KG1 (cell line): ENCODE measurements at places on chromosomes 2 and 18.

DNA sequence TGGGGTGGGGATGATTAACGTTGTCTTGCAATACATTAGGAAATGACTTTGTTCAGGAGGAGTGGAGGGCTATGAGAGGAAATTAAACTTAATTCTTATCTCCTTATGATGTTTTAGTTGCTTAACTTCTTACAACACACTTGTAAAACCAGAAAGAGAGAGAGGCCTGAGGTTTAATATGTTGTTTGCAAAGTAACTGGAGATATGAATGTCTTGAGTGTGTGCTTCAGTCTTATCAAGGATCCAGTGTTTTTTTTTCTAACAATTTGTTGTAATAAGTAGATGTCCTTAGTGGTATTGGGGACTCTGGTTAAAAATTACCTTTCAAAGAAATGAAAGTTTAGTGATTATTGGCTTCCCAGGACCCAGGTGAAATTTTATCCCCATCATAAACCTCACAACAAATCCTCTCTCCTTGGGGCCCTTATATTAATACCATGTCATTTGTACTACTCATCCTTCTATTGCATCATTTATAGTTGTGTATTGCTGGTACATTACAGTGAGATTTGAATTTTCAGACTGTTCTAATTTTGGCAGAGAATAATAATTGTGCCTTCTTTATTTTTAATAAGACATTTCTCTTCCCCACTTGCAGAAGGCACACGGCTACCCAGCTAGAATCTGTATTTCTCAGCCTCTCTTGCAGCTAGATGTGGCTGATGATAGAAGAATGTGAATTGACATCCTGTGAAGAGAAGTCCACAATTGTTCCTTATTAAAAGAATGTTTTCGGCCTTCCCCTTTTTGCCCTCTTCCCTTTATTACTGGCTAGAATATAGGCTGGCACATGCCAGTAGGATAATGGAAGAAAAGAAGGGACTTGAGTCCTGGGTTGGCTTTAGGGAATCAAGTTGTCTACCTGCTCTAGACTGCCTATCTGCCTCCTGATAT is 91.9 kb upstream of the CXCR4 start:
- DNase-seq: no peak

DNA sequence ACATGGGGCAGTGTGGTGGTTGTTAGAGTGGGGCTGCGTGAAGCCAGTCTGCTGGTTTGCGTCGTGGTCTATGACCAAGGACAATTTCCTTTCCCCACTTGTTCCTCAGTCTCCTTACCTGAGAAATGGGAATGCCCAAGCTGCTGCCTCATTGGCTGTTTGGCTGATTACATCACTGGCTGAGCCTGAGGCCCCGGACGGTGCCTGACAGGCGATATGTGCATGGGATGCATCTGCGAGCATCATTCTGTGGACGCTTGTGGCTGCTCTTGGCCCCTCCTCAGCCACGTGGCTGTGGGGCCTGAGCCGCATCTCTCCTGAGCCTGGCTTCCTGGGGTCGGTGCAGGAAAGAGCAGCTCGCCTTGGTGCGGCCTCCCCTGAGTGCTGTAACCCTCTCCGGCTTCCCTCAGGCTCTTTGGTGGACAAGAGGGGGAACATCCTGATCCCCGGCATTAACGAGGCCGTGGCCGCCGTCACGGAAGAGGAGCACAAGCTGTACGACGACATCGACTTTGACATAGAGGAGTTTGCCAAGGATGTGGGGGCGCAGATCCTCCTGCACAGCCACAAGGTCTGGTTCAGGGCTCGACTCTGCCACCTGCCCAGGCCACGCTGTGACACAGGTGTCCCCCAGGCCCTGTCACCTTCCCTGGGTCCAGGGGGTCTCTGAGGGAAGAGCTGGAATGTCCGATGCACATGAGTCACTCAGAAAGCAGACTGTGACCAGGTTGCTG is 17.2 kb downstream of the CNDP2 start:
- DNase-seq: no peak

GRCh38 chr2:145592361-145592760 is 1072.4 kb upstream of the ZEB2 start:
- DNase-seq: no peak

DNA sequence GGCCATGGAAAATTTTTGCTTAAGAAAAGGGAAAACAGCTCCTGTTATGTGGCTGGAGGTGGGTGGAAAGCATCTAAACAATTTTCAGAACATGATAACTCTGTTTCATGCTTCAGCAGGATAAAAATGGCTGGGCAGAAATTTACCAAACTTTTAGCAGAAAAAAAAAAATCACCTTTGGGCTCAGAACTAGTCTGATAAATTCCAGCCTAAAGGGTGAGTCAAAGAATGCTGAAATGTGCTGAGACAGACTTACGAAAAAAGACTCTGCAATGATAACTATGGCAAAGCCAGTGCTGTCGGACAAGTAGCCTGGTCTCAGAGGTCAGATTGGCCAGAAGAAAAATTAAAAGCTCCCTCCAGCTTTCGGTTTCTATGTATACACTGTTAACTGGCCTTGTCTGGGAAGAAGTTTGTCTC is 123.6 kb downstream of the LRATD1 start:
- DNase-seq: no peak

- no peak for DNase-seq
Measured at GRCh38 chr2:109318150-109318948, 189.3 kb downstream of the SH3RF3 start.

- no peak for DNase-seq
Measured at GRCh38 chr2:240556553-240557100, 1.2 kb downstream of the ANKMY1 start.

DNA sequence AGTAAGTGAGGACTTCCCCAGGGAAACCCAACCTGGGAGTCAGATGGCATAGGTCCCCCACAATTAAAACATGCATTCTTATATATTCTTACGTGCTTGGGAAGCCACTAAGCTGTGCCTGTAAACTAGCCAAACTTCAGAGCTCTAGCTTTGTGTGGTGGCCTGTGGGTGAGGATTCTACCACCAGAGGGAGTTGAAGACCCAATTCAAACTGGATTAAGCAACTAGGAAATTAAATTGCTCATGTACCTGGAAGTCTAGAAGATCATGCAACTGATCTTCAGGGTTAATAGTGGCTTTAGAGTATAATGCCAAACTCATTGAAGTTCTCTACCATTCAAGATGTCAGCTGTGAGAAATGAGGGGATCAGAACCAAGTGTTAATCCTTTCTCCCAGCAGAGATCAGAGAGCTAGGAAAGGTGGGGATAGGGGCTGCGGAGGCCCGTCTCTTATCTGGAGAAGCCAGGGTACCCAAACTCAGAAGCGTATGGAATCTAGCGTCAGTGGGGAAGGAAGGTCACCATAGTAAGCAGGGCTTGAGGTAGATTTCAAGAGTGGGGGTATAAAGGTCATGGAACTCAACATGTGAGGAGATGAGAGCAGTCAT is 53.2 kb upstream of the CCDC85A start:
- DNase-seq: no peak

DNA sequence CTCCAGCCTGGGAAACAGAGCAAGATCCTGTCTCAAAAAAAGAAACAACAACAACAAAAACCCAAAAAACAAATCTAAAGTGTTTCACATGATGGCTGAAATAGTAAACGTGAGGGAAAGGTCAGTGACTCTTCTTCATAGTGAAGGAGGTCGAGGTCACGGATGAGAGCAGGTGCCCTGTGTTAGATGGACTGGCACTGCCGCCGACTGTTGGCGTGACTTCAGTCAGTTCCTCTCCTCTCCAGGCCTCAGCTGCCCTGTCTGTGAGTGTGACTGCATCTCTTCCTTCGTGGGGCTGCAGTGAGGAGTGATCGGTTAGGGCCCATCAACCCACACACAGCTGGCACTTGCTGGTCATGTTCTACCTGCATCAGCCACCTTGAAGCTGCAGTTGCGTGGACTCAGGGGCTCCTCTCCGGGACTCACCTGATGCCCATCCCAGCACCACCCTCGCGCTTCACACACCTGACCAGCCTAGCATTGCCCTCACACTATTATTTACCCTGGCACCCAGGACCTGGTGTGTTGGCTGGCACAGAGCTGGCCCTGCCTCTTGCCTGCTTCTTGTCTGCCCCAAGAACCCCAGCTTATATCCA is 30.1 kb upstream of the TMEM87B start:
- DNase-seq: no peak

DNA sequence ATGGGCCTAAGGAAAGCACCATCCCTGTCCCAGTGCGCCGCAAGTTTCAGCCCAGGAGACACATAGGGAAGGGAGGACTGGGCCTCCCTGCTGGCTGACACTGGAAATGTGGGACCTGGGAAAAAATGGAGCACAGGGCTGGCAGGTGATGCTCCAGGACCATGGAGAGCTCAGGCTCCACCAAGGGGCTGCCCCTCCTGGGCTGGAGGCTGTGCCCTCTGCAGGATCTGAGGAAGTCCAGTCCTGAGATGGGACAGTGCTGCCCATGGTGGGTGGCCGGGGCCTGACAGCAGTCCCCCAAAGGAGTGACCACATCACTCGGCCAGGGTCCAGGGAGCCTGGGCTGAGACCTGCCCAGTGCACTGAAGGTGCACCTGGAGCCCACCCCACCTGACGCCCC is 108.6 kb upstream of the TEKT4 start:
- DNase-seq: no peak

DNA sequence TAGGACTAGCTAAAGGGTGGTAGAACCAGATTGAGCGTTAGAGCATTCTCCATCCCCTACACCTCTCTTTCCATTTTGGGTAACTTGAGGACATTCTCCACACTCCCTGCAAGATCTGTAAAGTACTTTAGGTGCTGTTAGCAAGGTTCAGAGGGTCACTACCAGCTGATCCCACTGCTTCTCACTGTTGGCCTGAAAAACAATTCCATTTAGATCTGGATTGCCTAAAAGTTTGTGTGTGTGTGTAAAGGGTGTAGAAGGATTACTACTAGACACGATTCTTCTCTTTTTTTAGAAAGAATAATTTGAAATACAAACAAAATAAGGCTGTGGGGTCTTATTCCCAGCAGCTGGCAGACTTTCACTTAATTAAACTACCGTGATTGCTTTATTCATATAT is 95.1 kb upstream of the TMEM178A start:
- no peak for DNase-seq

- no peak for DNase-seq
Measured at GRCh38 chr2:47595687-47596086, 187.3 kb upstream of the MSH6 start.

DNA sequence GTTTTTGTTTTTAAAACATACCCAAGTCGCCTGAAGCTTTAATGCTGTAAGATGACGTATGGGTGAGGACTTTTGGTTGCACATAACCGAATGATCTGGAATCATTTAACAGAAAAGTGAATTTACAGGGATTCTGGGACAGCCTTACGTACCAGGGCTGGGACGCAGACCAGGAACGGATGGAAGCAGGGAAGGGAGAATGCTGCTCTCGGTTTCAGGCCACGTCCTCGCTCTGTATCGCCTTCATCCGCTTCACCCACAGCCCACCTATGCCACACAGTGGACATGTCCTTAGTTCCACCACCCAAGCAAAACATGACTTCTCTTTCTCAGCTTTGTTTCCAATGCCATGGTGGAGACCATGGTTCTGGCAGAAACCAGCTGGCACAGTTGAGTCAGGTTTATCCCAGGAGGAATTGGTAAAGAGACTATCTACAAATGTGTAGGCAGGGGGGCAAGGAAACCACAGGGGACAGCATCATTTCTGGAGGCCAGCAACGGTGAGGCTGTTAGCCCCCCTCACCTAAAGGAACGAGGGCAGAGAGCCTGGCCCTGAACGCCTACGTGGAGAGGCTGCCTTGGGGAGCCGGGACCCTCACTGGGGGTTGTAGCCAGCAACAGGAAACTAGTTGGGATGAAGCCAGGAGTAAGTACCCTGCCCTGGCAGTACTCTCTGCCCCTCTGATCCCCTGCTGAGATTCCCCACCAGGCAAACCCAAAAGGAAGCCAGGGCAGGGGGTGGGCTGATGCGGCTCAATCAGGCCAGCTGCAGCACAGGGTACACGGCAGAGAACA is 132.5 kb downstream of the NDUFA10 start:
- DNase-seq: no peak

DNA sequence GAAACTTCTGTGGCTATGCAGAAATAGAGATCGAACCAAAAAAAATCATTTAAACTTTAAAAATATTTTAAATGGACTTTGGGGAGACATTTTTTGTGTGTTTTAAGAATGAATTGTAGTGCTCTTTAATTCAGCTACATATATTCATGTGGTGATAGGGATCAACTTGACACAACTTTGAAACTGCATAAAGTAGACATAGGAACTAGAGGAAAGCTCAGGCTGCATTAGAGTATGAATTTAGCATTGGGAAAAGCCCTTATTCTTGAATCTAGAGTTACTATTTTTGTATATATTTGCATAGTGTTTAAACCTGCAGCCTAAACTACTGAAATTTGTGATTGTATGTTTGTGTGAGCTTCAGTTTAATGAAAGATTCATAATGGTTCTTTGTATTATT is 78.3 kb downstream of the SLC39A10 start:
- no peak for DNase-seq
